ENCODE measurements at places on chromosomes 2 and 18.

DNA sequence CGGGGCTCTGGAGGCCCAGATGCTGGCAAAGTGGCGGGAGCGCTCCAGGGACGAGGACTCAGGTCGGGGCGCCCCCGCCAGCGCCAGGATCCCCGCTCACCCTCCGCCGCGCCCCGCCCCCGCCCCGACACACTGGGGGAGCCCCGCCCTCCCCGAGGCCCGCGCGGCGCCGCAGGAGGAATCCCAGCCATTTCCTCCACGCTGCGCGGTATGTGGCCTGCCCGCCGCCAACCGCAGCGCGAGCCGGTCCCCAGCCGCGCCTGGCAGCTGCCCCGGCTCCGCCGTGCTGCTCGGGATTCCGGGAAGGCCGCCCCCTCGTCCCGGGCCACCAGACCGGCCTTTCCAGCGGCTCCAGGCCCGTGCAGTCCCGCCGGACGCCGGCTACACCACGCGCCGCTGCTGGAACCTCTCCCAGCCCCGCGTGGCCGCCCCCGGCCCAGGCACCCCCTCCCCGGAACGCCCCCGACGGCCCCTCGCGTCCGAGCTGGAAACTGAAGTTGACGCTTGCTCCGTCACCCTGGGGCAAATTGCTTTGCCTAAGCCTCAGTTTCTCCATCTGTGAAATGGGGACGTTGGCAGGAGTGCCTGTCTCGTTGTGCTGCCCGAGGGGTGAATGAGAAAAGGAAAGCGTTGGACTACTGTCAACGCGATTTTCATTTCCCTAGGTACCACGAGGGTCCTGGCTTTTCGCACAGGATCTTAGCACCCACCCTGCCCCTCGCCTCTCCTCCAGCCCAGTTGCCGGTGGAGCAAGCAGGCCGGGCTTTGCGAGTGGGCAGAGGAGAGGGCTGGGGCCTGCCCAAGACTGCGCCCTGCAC is 53.6 kb downstream of the PKDCC start:
- DNase-seq, result no peak

DNA sequence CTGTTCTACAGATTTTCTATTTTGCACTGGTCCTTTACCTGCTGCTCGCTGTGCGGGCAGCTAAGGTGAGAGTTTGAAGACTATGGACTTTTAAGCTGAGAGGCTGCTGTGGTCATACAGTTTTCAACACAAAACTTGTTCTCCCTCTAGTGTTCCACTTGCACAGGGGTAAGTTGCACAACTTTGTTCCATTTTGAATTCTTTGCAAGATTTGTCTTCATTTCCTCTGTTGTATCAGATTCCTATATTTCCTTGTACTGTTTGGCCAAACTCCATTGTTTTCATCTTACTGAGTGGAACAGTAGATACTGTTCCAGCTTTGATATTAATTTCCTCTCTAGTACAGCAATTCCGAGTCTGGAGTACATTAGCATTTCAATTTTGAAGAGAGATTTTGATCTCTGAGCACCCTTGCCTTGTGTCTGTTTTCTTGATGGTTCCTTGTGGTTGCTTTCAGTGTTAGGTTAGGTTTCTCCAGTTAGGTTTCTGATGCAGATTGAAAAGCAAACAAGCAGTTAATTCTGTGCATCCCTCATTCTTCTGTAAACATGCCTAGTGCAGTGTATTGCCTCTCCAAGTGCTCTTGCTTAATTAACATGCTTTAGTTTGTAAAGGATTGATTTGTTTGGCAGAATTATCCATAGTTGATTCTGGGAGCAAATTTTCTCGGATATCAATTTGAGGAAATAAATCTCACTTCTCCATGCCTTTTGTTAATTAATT is 188.8 kb downstream of the PTPRM start:
- DNase-seq, result no peak

DNA sequence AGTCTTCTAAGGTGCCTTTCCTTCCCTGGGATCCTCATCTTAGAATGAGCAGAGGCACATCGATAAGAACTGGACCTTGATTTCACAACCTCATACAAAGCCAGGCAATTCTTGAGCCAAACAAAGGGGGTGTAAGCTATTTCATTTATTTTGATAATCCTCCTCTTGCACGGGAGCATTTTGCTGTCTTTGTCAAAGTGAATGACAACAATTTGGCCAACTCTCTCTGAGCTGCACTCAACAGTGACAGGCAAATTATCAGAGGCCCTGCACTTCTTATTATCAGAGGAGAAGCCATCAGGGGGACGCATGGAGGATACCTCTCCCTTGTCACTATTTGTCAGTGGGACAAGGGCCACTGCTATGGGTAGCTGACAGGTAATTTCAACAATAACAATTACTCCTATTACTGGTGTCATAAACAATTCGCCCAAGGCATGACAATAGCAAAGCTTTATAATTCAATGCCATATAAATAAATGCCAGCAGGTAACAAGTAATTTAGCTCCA is 260.4 kb downstream of the MEIS1 start:
- DNase-seq, result no peak

DNA sequence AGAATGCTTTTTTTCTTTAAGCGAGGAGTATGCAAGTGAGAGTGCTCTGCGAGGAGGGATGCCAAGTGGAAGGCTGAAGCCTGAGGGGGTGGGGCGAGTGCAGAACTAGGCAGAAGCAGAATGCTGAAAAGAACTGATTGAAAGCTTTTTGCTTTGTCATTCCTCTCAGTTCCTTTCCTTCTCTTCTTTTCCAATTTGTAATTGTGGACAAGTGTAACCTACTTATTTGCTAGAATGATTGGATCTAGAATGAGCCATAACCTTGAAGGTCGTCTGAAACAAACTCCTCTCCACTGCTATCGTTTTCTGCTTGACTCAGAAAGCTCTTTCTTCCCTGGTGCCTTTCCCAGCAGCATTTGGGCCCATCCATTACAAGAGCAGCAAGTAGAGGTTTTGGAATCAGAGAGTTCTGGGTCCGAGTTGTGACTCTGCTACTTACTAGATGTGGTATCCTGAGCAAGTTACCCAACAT is 115.3 kb downstream of the METTL8 start:
- DNase-seq, result no peak

DNA sequence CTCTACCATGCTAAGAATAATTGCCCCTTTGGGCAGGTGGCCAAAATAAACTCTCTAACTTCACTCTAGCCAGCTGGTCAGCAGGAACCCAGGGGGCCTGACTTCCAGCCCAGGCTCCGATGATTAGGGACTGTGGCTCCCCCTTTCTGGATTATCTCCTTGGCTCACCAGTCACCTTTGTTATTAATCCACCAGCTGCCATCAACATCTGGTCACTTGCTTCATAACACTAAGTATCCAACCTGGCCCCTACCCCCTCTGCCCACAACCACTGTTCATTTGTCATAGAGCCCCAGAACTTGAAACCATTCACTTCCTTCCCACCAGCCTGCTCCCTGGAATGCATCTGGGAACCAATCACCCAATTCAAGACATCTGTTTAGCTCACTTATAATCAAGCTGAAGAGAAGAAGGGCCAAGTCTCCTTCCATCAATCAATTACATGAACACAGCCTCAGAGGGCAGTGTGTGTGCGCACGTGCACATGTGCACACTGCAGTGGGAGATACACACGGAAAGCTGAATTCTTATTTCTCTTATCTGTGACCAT is 215.1 kb downstream of the ALK start:
- DNase-seq, result no peak
